ENCODE measurements at places on chromosomes 11 and 22.
A peak's percentile ranks its signal among the peaks of the same experiment; 100 is the strongest.

DNA sequence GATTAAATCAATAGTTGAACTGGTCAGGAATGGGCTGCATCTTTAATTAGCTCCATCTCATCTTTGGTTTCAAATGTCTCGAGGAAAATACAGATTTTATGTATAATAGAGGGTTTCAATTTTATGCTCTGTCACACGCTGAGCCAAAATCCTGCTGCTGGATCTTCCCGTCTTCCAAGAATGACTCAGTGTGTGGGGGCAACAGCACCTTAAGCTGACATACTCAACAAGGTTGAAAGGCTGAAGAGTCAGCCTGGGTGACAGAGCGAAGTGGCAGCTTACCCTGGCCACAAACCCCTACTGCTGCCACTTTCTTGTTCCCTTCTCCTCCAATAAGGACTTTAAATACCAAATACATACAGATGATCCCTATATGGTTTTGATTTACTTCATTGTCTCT, 9.0 kb upstream of the PCF11 start:
- no peak for DNase-seq

DNA sequence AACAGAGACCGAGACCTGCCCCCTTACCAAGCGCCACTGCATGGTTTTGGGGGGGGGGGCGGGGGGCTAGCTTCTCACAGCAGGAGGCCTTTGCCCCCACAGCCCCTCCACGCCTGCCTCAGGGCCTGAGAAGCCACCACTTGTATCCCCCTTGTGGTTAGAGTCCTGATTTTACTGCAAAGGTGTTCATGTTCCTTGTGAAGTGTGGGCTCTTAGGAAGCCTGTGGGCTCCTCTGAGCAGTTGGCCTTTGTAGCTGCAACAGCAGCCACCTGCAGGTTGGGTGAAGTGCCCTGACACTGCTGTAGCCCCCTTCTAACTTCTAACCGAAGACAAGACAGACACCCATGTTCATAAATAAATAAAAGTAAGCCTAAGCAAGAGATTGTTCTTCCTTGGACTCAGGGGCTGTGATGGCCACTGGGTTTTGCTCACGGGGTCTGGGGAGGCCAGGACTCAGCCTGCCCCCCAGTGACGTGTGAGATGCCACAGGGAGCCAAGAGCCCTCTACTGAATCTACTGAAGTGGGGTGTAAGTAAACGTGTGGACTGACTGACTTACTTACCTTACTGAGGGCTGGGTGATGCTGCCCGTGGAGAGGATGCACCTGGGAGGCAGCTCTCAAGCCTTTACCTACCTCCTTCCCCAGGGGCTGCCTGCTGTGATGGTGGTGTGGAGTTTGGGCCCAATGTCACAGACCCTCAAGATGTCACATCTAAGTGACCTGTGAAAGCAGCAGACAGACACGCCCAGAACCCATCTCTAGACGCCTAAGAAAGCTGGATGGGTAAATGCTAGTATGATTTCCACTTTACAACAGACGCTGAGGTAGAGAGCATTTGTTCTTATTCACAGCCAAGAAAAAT, 25.8 kb downstream of the USP35 start:
- no peak for DNase-seq

GRCh38 chr11:74546752-74547151, 45.6 kb upstream of the POLD3 start:
- no peak for DNase-seq

GRCh38 chr11:1969035-1969434, 21.9 kb downstream of the MRPL23 start:
- no peak for DNase-seq

DNA sequence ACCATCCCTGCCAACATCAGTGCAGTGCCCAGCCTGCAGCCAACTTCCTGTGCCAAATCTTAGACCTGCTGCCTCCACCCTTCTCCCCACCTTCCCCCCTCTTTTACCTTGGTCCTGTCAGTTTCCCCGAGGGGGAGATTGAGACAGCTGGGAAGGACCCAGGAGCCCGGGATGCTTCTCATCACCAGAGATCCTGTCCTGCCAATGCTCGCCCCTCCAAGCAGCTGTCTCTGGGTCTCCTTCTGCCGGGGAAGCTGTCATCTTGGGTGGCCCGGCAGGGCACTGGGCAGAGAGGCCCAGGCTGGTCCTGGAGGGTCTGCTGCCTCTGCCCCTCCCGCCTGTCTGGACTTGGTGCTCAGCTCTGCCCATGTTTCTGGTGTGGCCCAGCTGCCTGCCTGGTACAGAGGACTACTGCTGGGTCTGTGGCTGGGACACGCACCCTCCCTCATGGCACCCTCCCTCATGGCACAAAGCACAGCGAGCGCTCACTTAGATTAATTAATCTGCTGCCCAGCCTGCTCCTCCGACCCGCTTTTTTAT, 60.4 kb upstream of the THY1 start:
- no peak for DNase-seq

DNA sequence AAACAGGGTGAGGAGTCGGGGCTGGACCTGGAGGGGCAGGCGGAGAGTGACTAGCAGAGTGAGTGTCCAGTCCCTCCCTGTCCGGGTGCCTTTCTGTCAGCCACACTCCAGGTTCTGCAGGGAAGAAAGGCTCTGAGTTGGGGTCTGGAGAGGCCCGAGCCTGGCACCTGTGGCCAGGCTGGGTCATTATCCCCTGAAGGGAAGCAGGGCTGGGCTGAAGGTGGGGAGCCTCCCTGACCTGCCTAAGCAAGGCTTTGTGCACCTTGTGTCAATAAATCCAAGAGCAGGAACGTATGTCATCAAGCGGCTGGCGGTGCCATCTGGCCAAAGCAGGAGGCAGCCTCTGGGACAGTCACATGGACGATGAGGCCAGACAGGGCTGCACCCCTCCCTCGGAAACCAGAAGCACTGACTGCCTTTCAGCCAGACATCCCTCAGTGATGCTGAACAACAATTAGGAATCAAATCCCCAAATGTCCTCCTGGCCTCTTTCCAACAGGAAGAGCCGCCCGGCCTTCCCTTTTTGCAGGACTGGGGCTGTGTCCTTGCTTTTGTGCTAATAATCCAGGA, 73.9 kb upstream of the FGF3 start:
- DNase-seq: no peak

GRCh38 chr11:122107566-122107965, 8.4 kb downstream of the BLID start:
- DNase-seq: no peak

GRCh38 chr22:43881091-43882061, 10.4 kb downstream of the PNPLA5 start:
- no peak for DNase-seq

- peak; percentile 12 for DNase-seq
These were observed 152.8 kb upstream of the ZBED5 start for GRCh38 chr11:11010624-11011127.

DNA sequence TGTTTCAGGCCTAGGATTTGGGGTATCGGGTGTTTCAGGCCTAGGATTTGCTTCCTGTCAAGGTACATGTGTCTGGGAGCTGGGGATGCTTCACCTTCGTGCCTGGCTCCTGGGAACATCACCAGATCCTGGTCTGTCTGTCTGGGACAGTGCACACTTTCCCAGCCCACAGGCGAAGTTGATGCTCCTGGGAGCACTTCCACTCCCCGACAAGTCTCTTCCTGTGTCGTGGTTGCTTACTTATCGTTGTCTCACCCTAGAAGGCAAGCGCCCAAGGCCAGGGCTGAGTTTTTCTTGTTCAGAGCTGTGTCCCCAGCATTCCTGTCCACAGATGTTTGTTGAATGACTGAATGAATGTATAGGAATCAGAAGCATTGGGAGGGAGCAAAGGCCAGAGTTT, 71.5 kb downstream of the LINC01488 start:
- DNase-seq: no peak

- no peak for DNase-seq
These were observed 54.3 kb downstream of the SYTL2 start for GRCh38 chr11:85756401-85757200.

- DNase-seq: no peak
These were observed 3.7 kb downstream of the MICALL1 start for GRCh38 chr22:37909766-37910165.

DNA sequence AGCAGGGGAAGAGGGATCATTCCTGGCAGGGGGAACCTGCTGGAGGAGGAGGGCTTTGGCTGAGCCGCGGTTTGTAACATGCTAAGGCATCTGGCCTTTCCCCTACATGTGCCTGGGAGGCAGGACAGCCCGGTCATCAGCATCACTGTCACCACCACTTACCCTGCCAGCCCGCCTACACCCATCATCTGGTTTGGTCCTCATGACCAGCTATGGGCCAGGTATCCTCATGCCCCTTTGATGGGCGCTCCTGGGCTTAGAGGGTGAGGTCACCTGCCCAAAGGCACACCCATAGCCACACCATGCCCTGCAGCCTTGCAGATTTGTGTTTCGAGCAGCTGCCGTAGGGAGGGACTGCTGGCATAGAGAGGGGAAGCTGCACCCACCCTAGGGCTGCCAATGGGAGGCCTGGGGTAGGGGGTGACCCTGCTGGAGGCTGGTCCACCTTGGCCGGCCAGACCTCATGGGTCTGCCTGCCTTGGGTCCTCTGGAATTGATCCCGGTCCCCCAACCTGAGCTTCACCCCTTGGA, 2.6 kb downstream of the MRGPRF start:
- no peak for DNase-seq

GRCh38 chr11:58688789-58689503, 42.8 kb downstream of the GLYAT start:
- DNase-seq: no peak

DNA sequence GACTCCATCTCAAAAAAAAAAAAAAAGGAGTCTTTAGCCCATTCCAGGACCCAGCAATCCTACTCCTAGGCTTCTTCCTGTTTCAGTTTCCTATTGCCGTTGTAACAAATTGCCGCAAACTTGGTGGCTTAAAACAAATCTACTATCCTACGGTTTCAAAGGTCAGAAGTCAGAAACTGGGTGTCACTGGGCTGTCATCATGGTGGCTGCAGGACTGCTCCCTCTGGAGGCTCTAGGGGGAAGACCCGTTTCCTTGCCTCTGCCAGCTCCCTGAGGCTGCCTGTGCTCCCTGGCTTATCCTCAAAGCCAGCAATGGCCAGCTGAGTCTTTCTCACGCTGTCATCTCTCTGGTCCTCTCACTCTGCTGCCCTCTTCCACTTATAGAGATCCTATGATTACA, 8.7 kb upstream of the DAGLA start:
- DNase-seq: no peak
